ENCODE measurements at places on chromosomes 6 and 20. TPM values are rescaled to one million over a fixed set of nuclear protein-coding genes. Genes with fewer than 3 reads are reported as not detected.

Gene PTPRT
- 0.52 TPM for total RNA-seq

Gene TSPO2
- total RNA-seq, result not detected

Gene TASP1
- total RNA-seq, result 14.3 TPM

Gene PROKR2
- total RNA-seq, result not detected

Gene GNRH2
- total RNA-seq, result 0.64 TPM

Gene C20orf202
- total RNA-seq, result 0.59 TPM

Gene PI16
- 4.0 TPM for total RNA-seq

Gene FOXF2
- total RNA-seq, result 3.0 TPM

Gene FAM83C
- not detected for total RNA-seq

Gene ERVFRD-1
- 0.09 TPM for total RNA-seq

Gene HDGFL1
- not detected for total RNA-seq

Gene HSD17B8
- 22.4 TPM for total RNA-seq

Gene PI3
- total RNA-seq, result 108 TPM

Gene DLK2
- total RNA-seq, result 0.27 TPM

Gene MYMX
- total RNA-seq, result not detected

Gene DOK5
- not detected for total RNA-seq

Gene CRIP3
- total RNA-seq, result 1.4 TPM

Gene ENPP1
- total RNA-seq, result 19.9 TPM

Gene PRDM1
- total RNA-seq, result 16.6 TPM

Gene FERMT1
- total RNA-seq, result 79.7 TPM

Gene GPX5
- total RNA-seq, result not detected

Gene CHRNA4
- not detected for total RNA-seq

Gene RIPOR3
- total RNA-seq, result 3.9 TPM

Gene RSPH3
- total RNA-seq, result 20.0 TPM

Gene TFAP2B
- total RNA-seq, result not detected

Gene TINAG
- 48.0 TPM for total RNA-seq

Gene MATN4
- not detected for total RNA-seq

Gene CDH4
- total RNA-seq, result not detected

Gene C20orf204
- total RNA-seq, result 1.7 TPM

Gene GSTA3
- total RNA-seq, result not detected
